Stimulated activated CD4-positive, alpha-beta T cell treated with anti-CD3 and anti-CD28 coated beads, Interleukin-15, amount 100 ng/mL, for 24 hours (primary cell): ENCODE measurements at places on chromosomes 5 and 9.
A peak's percentile ranks its signal among the peaks of the same experiment; 100 is the strongest.

- DNase-seq = no peak
These were observed 21.1 kb downstream of the ORM2 start for GRCh38 chr9:114350636-114351401.

DNA sequence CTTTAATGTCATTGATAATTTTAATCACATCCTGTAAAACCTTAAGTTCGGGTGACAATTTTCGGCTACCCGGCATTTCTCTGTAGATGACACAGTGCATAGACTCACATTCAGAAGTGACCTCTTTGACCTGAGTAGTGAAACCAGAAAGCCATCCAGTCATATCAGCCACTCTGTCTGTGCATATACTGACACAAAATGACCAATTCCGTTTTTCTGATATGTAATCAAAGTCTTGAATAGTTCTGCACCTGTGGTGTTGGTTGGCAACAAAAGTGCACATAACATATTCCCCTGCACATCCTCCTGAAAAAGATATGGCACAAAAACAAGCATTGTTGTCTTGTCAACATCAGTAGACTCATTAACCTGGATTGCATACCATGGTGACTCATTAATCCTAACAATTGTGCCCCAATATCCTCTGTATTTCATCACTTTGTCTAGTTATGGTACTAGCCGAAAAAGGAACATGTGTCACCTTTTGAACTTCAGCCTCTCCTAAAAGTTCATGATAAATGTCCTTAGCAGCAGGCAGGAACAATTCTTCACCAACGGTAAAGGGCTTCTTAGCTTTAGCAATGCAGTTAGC, 4.6 kb upstream of the HNRNPA0 start:
- DNase-seq = no peak

- no peak for DNase-seq
These were observed 103.5 kb upstream of the COL5A1 start for GRCh38 chr9:134537951-134538641.

- no peak for DNase-seq
These were observed 161.0 kb downstream of the SLC25A46 start for GRCh38 chr5:110899566-110900412.

- peak; percentile 60 for DNase-seq
These were observed 21.1 kb upstream of the TERT start for GRCh38 chr5:1315709-1316587.

GRCh38 chr5:36161361-36161760, 9.4 kb downstream of the SKP2 start:
- DNase-seq = no peak

DNA sequence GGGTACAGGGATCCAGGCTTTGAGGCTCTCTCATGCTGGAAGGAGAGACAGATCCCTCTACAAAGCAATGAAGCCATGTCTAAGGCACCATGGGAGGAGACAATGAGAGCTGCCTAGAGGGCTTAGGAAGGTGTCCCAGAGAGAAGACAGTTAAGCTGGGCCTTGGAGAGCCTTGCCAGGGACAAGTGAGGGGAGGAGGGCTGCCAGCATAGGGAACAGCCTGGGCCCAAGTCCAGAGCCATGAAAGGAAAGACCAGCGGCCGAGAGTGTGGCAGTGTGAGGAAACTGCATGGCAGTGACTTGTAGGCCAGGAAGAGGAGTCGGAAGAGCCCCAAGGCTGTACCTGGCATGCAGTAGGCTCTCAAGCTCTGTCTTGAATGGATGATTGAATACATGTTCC, 88.5 kb downstream of the PSD2 start:
- no peak for DNase-seq

DNA sequence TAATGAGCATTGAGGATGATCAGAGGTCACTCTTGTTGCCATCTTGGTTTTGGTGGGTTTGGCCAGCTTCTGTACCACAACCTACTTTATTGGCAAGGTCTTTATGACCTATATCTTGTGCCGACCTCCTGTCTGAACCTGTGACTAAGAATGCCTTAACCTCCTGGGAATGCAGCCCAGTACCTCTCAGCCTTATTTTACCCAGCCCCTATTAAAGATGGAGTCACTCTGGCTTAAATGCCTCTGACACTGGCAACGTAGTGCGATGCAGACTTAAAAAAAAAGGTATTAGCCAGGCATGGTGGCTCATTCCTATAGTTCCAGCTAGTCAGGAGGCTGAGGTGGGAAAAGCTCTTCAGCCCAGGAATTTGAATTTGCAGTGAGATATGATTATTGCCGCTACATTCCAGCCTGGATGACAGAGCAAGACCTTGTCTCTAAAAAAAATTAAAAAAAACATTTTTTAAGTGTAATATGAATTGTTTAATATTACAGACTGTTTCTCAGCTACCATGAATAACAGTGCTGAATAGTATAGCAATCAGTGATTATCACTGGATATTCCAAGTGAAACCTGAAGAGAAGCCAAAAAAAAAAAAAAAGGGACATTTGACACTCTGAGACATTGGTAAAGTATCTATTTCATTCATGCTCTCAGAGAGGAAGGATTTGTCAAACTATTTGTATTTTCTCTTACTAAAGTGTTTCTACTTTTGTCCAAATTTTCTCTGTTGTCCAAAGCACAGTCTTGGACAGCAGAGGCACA, 18.3 kb upstream of the STOM start:
- DNase-seq = no peak
